Fibroblast of upper back skin (primary cell): ENCODE measurements at places on chromosomes 2 and 18.

- DNase-seq = peak; percentile 45
These were observed 58.3 kb downstream of the FBXO36 start for GRCh38 chr2:229980431-229981184.

DNA sequence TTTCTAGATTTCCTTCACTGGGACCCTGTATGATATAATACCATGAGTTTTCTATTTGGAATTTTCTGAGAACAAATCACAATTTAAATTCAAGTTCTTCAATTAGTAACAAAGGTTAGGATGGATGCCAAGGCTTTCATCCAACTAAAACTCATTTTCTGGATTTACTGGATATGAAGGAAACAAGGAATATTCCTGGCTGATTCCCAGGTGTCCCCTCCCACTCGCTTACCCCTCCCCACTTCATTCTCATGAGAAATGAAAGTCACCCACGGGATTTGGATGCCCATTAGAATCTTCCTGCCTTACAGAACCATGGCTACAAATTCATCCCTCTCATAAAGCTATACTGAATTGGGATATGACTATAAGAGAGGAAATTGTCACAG lies 40.0 kb downstream of the RNU4ATAC start:
- no peak for DNase-seq

DNA sequence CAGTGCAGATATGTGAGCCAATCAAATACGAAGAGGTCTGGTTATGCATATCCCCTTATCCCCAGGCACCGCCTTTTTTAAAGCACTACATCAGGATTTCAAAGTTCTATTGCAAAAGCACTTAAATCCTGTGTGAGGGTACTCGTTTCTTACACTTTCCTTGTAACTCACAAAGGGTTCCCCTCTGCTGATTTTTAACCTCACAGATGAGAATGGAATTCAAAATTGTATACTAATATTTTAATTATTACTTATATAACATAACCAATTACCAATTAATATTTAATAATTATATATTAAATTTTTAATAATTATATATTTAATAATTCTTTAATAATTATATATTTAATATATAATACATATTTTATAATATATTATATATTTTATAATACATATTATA lies 126.2 kb upstream of the MAPRE2 start:
- no peak for DNase-seq

DNA sequence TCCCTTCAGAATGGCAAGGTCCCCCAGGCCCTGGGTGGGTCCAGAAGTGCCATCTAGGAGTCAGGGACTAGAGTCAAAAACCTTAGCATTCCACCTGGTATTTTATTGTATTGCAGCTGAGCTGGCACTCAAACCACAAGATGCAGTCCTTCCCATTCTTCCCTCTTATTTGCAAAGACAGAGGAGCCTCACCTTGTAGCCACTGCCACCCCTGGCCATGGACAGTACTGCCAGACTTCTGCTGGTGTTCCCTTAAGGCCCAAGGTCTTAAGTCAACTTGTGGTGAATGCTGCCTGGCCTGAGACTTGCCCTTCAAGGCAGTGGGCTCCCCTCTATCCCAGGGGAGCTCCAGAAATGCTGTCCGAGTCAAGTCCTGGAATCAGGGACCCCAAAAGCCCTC lies 6.9 kb downstream of the UGT1A10 start:
- no peak for DNase-seq

DNA sequence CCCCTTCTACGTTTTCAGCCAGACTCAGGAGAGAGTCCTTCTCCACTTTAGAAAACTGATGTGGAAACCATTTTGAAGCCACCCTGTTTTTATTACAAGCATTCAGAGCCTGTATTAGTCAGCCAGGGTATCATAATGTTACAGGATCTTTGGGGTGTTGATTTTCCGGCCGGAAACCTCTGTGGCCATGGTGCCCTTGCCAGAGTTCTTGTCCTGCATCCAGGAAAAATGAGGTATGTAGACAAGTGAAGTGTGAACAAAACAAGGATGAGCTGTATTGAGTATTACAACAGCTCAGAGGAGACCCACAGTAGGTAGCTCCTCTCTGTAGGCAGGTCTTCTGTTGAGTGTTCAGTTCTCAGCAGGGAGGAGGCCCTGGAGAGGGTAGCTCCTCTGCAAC lies 241.0 kb upstream of the COPS8 start:
- no peak for DNase-seq

DNA sequence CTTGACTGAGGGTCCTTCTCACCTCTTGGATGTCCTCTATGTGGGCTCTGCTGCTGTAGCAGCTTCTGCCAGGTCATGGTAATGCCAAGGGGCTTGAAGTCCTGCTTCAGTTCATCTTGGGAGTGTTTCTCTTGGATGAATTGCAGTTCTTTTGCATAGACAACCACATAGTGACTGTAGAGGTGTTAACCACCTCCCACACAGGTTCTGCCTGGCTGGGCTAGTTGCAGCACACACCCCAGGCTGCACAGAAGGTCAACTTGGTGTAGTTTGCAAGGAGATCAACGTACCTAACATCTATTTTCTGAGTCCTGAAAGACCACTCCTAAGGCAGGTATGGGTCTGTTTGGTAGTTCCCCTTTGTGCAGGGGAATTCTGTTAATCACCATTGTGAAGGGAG lies 108.1 kb downstream of the ADCYAP1 start:
- no peak for DNase-seq

GRCh38 chr2:10922307-10923007 lies 10.7 kb downstream of the KCNF1 start:
- DNase-seq = no peak

DNA sequence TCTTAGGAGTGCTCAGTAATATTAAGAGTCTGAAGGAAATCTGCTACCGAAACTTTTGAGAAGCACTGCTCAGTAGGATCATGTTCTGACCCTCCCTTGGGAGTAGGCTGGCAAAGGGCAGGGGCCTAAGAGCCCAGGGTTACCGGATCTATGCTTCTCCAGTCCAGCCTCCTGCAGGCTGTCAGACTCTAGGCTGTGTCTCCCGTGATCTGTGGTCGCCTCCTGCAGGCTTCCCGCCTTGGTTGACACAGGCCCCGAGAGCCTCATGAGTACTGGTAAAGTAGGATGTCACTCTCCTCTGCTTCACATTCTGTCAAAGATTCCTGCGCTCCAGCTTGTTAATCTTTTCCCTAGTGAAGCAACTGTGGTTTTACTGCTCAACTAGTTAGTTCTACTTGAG lies 647.8 kb upstream of the RAB6C start:
- DNase-seq = no peak

DNA sequence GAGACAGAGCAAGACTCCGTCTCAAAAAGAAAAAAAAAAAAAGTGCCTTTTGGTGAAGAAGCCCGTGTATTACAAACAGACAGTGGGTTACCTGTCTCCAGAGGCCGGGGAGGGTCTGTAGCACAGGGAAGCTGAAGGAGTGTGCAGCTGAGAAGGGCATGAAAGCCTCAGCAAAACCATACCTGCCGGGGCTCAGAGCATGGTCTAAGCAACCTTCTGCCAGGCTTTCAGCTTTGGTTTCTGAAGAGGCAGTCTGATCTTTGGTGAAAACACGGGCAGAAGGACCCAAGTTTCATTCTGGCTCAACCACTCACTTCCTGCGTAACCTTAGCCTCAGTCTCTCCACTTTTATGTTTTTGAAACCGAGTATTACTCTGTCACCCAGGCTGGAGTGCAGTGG lies 21.5 kb downstream of the SH2D6 start:
- DNase-seq = no peak

- DNase-seq = no peak
These were observed 53.3 kb downstream of the SESTD1 start for GRCh38 chr2:179211355-179211754.

GRCh38 chr18:10035281-10035991 lies 121.6 kb downstream of the VAPA start:
- DNase-seq = peak; percentile 46

- peak; percentile 94 for DNase-seq
These were observed 87.5 kb downstream of the TCF4 start for GRCh38 chr18:55500316-55501086.

- DNase-seq = peak; percentile 56
These were observed 436.3 kb downstream of the CBLN2 start for GRCh38 chr18:72107647-72108383.
